ENCODE measurements at places on chromosomes 5 and 9.

DNA sequence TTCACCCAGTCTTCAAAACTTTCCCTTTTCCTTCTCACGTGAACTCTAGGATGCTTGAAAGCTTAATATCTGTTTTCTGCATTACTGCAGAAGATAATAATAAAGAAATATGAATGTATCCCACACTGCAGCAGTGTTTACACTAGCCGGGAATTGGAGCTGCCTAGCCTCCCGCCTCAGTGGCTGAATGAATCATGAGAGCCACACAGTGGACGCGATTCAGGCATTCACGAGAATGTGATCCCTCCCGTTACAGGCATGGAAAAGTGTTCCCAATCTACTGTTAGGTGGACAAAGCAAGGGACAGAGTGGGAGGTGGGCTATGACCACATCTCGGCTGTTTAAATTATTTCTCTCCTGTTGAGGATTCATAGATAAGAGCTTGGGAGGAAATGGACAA, 69.4 kb upstream of the CTSL start:
- DNase-seq, result no peak

GRCh38 chr9:103681435-103681834, 412.7 kb upstream of the SMC2 start:
- DNase-seq, result no peak

GRCh38 chr9:105339849-105340248, 95.4 kb downstream of the SLC44A1 start:
- no peak for DNase-seq

DNA sequence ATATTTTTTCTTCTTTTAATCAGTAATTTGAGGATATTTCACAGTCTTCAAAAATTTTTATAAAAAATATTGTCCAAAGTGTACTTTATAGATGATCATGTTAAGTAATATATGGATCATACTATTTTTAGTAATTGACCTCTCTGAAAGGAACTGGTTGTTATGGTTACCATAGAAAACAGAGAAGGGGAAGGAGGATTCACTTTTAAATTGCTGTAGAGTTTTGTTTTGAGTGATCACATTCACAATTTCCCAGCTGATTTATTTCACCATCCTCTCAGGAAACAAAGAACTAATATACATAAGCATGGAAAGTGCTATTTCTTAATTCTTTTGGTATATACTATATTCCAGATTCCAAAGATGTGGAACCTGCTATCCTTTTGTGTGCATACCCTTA, 56.5 kb upstream of the NREP start:
- DNase-seq, result no peak

DNA sequence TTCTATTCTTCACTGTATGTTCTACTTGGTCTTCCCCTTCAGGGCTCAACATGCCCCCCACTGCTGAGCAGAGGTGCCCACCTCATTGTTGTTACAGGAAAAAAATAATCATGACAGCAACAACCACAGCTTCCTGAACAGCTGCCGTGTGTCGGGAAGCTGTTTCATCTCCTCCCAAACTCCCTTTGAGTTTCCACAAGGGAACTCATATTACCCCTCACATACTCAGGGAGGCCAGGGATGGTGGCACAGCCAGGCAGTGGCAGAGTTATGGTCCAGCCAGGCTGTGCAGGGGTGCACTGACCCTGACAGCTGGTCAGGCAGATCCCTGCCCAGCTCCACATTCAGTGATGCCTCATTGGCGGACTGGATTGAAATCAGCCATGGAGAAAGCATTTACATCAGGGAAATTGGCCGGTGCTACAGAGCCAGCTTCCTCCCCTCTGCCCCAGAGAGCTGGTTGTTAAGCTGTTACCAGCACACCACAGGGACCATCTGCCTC, 37.3 kb downstream of the SARDH start:
- DNase-seq, result no peak

- no peak for DNase-seq
Observed at GRCh38 chr9:6889868-6890267, 132.1 kb downstream of the KDM4C start.

GRCh38 chr9:32376285-32376684, 8.2 kb upstream of the ACO1 start:
- DNase-seq, result no peak

DNA sequence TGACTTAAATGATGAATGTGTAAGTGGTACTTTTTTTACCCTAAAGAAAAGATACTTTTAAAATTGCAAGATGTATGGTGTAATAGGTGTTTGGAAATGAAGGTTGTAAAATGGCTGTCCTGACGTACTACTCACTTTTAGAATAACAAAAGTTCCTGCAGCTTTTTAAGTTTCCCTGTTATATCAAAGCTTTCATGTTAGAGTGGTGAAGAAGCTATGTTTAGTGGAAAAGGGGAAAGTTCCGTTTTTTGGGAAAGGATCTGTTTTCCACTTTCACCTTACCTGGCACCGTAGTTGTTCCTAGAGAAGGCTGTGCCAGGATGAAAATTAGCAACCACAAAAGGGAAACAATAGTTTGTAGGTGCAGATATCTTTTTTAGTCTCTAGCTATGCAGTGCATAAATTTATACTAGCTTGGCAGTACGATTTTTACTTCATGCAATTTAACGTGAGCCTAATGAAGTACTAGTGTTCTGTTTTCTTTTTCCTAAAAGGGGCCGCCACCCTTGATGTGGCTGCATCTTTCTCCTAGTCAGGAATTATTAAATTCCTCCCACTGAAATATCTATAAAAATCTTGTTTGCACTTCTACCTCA, 1.3 kb downstream of the TNPO1 start:
- DNase-seq, result no peak

DNA sequence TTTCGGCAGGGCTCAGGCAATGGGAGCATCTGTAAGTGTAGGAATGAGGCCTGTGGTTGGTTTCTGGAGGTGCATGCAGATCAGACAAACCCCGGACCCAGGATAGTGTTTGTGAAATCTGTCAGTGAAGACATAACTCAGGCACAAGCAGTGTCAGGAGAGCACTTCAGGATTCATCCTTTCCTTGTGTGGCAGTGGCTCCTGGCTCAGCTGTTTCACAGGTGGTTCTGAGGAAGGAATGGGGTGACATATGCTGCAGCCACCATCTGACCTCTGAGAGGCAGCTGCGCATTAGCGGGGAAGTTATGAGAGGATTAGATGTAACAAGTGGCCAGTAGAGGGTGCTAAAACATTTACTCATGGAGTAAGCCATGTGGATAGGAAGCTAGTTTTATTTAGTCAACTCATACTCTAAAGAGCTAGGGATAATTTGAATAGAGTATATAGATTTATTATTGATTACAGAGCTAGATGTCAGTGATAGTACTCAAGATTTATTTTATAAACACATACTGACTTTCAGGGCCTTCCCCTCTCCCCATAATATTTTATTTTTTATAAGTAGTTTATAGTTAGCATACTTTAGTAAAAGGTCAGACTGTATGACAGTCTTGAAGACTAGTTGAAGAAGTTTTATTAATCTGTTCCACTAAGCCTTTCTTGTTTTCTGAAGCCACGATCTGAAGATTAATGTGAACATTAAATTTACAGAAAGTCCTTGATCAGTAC, 28.4 kb downstream of the NNT start:
- DNase-seq, result peak; percentile 67

DNA sequence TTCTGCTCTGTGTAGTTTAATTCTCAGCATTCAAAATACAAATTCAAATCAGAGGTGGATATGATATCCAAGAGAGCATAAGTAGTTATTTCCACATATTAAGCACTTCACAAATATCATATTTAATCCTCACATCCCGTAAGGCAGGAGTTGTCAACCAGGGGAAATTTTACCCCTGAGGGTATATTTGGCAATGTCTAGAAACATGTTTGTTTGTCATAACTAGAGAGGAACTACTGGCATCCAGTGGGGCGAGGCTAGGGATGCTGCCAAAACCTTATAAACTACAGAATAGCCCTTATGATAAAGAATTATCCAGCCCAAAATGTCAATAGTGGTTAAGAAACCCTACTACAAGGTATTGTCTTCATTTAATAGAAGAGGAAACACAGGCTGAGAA, 619.4 kb downstream of the SLCO4C1 start:
- DNase-seq, result no peak

- DNase-seq, result no peak
Observed at GRCh38 chr9:130029223-130029973, 13.6 kb downstream of the FNBP1 start.

DNA sequence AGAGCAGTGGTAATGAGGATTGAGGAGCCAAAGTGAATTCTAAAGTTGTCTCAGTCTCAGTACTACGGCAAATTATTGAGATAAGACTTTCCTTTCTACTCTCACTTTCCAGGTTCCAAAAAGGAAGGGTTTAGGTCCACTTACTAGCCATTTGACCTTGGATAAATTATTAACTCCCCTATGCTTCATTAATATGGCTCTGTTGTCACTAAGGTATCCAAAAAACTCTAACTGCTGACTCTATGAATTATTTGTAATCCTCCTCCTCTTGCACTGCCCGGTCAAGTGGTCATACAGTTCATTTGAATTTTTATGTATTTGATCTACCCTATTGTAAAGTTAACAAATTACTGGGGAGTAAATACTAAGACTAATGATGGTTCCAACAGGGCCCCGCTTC, 17.7 kb upstream of the UGCG start:
- DNase-seq, result no peak

- DNase-seq, result no peak
Observed at GRCh38 chr5:16906255-16906654, 29.8 kb downstream of the MYO10 start.

DNA sequence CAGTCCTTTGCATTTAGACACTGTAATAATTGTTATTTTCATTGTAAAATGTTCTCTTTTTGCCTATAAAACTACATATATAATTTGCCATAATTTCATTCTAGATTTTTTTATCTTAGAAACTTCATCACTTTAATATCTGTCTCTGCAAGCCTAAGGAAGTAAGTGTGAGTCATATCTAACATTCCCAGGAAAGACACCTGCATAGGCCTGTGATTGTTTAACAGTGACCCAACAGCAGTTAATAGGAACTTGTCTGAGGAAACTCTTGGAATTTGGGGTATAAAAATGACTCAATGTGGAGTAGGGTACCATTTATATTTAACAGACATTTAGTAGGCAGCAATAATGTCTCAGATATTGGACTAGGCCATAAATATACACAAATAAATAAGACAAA, 229.2 kb upstream of the FAM174A start:
- no peak for DNase-seq

DNA sequence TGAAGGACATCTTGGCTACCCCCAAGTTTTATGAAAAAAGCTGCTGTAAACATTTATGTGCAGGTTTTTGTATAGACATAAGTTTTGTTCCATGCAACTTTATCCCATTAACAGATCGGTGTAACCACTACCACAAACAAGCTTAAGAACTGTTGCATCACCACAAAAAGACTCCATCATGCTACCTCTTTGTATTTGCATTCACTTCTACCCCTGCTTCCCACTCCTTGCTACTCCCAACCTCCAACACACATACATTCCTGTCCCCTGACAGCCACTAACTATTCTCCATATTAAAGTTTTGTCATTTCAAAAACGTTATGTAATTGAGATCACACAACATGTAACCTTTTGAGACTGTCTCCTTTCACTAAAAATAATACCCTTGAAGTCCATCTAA, 57.8 kb upstream of the LHFPL2 start:
- DNase-seq, result no peak

GRCh38 chr9:26744191-26744965, 148.2 kb downstream of the CAAP1 start:
- peak; percentile 9 for DNase-seq

GRCh38 chr5:108818613-108819272, 71.0 kb downstream of the FER start:
- DNase-seq, result no peak

- no peak for DNase-seq
Observed at GRCh38 chr5:57953792-57954191, 471.2 kb upstream of the ACTBL2 start.

GRCh38 chr9:123437201-123437600, 81.2 kb downstream of the CRB2 start:
- DNase-seq, result no peak

GRCh38 chr9:78004478-78005229, 27.0 kb downstream of the GNAQ start:
- no peak for DNase-seq

- no peak for DNase-seq
Observed at GRCh38 chr5:122639864-122640263, 135.0 kb upstream of the SNX2 start.

GRCh38 chr5:176296-176823, 14.9 kb upstream of the LRRC14B start:
- no peak for DNase-seq

GRCh38 chr5:167920589-167920988, 370.9 kb upstream of the WWC1 start:
- DNase-seq, result no peak

GRCh38 chr9:88835772-88836171, 155.5 kb upstream of the S1PR3 start:
- DNase-seq, result no peak

DNA sequence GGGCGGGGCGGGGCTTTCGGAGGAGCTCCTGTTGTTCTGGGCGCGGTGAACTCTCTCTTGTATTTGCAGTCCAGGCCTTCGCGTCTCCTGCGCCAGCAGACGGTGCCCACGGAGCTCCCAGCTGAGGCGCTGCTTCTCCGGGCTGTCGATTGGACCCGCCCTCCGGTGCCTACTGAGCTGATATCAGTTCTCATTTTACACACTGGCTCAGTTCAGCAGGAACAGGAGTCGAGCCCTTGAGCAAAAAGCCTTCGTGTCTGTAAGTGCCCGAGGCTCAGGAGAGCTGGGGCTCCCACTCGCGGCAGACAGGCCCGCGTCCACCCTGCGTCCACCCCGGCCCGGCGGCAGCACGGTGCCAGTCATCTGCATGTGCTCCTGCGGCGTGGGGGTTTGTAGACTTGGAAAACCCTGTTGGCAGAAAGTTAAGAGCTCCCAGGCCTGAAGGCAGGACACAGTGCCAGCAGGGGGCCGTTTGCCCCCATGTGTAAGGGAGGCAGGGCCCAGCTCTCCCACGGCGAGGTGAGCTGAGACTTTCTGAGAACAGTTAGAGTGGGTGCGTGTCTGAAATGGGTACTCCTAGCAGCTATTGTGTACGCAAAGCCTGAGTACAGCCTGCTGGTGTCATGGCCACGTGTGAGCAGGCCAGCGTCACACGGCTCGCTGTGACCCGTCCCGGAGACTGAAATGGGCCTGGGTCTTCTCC, 231.5 kb downstream of the FANCC start:
- DNase-seq, result no peak

DNA sequence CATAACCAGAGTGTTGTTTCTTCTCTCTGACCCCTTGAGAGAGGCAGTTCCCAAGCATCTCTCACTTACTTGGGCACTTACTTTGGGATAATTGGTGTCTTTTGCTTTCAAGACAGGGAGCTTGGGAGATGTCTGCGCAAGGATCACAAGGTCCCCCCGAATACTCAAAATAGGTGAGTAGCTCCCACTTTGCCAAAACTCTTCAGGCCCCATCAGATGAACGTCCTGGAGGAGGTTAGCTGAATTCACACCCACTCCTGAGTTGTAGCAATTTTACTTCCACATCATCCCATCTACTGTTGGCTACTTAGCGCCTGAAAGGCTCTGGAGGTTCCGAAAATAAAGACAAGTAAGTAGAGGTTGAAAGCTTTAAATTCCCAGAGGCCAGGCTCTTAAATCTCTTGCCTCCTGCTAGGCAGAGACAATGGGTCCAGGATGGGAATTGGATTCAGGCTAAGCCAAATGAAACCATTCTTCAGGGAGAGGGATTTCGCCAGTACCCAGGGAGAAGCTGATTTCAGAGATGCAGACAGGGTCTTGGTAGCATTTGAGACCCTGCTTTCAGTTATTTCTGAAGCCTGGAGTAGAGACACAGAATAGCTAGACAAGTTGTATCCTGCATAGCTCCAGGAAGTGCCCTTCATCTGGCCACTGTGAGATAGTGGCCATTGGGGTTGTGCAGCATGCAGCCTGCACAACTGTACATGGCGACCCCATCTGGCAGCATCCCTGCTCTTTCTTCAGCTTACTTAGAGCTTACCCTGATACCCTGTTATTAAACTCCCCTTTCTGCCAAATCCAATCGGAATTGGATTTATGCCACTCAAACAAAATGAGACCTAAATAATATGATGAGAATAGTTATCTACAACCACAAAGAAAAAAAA, 60.1 kb downstream of the BOD1 start:
- DNase-seq, result no peak
